Esophagus squamous epithelium (tissue), 5 donors: ENCODE measurements at places on chromosomes 1 and 21.

DNA sequence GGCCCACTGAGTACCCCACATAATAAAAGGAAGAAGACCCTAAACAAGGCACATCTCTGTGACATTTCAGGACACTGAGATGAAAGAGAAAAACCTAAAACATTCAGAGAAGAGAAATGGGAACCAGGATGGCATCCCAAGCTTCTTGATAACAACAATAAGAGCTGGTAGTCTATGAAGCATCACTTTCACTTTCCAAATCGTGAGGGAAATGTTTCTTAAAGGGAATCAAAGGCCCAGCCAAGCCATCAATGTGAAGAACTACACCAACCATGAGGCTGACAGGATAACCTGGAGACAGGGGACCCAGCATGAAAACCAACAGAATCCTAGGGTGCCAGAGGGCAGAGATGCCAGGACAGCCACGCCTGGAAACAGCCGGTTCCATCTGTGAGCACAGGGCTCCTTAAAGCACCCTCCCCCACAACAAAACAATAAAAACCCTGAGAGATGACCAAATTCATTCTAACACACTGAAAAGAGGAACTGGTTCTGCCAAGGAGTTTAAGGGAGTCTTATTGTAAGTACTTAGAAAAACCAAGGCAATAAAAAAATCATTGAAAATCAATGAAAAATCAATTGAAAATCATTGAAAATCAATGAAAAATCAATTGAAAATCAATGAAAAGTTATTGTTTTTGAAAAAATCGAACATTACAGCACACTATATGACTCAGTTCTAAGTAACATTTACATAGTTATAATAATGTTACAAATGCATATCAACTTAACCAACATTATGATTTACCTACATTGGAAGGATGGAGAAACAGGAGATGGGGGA is 141.5 kb upstream of the ERG start:
- DNase-seq, result no peak

GRCh38 chr1:28775121-28775942 is 36.6 kb upstream of the OPRD1 start:
- peak; percentile 4 for DNase-seq

GRCh38 chr21:39867198-39867650 is at the start of gene PCP4:
Gene PCP4, plus strand, starts transcription at chr21:39867438. Its CDS starts 64 bp downstream, at chr21:39867502.
- DNase-seq, result no peak

GRCh38 chr1:175629318-175629694 is 114.1 kb downstream of the TNR start:
- no peak for DNase-seq

DNA sequence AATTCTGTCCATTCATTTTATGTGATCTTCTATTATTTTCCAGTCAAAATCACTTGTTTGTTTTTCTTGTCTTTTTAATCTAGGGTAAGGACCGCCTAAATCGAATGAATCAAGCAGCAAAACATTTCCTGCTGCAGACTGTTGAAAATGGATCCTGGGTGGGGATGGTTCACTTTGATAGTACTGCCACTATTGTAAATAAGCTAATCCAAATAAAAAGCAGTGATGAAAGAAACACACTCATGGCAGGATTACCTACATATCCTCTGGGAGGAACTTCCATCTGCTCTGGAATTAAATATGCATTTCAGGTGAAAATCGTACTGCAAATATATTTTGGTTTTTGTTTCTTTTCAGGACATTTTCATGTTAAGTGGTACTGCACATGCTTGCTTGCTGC is 20.5 kb downstream of the CLCA4 start:
- DNase-seq, result no peak

DNA sequence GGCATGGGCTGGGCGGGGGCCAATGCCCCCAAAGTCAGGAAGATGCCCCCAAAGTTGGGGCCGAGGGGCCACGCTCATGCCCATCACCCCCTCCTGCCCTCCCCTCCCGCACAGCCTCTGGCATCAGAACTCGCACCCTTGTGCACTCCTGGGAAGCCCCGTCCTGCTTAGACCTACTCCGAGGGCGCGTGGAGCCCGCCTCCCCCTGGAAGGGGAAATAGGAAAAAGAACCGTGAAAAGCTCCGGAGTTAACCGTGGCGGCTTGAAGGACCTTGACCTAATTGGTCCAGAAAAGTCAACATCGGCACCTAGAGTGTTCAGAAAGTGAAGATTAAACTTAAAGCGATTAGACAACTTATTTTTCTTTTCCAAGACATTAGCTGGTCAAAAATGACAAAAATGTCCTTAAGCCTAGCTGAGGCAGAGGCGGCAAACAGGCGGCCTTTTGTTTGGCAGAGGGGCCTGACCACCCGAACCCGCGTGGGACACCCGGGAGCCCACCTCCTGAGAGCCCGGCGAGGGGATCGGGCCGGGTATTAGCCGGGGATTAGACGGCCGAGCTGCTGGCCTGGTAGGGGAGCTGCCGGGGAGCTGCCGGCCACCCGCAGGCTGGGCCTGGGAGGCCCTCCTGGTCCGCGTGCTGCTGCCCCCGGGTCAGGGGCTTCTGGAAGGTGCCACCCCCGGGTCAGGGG is 65.5 kb downstream of the PRDM16 start:
- no peak for DNase-seq

DNA sequence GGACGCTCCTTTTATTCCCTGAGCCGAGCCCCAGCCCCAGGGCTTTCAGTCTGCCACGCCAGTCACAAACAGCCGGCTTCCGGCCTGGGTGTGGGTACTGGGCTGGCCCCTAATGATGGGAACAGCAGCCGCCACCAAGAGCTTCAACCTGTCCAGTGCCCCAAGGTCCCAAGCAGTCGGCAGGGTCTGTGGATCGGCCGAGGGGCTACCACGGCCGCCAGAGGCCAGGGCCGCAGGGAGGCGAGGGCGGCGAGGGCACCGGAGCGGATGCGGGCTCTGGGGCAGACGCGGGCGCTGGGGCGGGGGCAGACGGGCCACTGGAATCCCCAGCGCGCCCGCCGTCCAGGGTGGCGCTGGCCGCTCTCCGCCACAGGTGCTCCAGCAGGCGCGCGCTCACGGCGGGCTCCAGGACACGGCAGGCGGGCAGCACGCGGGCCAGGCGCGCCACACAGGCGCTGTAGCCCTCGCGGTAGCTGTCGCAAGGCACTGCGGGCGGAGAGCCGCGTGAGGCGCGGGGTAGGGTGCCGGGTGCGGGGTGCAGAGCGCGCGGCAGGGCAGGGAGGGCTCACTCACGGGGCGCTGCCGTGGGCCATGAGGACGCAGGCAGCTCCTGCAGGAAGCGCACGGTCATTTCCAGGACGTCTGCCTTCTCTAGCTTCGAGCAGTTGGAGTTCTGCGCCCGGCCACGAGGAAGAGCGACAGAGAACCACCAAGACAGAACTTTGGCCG is 887 bp downstream of the HES2 start:
- DNase-seq, result no peak

DNA sequence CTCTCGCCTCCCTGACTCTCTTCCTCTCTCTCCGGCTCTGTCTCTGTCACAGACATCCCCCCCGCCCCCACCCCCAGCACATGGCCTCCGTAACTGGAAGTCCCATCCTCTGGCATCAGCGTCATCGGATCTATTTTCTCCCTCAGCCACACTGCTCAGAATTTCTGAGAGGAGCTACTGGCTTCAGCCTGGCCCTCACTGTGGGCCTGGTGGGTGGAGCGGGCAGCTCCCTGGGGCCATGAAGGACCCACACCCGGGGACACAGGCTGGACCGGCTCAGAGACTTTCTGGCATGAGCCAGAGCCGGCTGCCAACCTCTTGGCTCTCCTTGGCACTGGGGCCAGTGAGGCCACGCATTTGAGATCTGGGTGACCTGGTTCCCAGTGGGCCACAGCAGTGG is 61.2 kb upstream of the CASZ1 start:
- DNase-seq, result no peak

- DNase-seq, result no peak
Observed at GRCh38 chr1:23644555-23644866, 47.1 kb upstream of the RPL11 start.

GRCh38 chr1:225446595-225446960 is 18.7 kb upstream of the LBR start:
- no peak for DNase-seq

DNA sequence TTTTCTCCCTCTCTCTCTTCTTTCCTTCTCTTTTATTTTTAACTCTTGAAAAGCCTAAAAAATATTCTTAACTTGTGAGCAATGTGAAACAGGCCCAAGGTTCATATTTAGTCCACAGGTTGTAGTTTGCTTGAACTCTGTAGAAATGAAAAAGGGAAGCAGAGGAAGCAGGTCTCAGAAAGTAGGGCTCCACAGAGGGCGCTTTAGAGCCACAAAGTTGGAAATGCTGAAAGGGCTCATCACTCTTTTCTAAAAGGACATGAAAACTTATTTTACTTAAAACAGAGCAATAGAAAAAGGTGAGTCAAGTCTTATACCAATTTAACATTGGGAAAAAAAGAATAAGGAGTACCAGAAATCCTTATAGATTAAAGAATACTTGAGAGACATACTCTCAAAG is 247.0 kb downstream of the USP25 start:
- no peak for DNase-seq

- DNase-seq, result no peak
Observed at GRCh38 chr1:26582836-26583460, 53.4 kb downstream of the RPS6KA1 start.

GRCh38 chr1:147669469-147670318 is 630 bp downstream of the ACP6 start:
- no peak for DNase-seq
